ENCODE measurements at places on chromosomes 12 and 14.

- DNase-seq = no peak
These were observed 147.4 kb downstream of the BCL11B start for GRCh38 chr14:99124482-99125105.

DNA sequence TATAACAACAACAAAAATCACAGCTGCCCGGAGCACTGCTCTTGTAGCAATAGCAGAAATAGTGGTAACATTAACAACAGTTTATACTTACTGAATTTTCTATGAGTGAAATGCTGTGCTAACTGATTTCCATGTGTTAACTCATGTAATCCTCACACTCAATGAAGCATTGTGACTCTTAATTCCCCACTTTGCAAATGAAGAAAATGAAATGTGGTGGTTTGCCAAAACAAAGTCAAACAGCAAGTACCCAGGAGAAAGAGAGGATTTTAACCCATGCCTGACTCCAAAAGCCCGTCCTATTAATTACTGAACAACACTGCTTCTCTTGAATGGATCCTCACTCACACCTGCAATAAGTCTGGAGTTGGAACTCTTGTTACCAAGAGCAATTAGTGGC is 123.5 kb downstream of the MED13L start:
- DNase-seq = no peak

GRCh38 chr12:80195074-80195726 is 95.9 kb downstream of the OTOGL start:
- no peak for DNase-seq

DNA sequence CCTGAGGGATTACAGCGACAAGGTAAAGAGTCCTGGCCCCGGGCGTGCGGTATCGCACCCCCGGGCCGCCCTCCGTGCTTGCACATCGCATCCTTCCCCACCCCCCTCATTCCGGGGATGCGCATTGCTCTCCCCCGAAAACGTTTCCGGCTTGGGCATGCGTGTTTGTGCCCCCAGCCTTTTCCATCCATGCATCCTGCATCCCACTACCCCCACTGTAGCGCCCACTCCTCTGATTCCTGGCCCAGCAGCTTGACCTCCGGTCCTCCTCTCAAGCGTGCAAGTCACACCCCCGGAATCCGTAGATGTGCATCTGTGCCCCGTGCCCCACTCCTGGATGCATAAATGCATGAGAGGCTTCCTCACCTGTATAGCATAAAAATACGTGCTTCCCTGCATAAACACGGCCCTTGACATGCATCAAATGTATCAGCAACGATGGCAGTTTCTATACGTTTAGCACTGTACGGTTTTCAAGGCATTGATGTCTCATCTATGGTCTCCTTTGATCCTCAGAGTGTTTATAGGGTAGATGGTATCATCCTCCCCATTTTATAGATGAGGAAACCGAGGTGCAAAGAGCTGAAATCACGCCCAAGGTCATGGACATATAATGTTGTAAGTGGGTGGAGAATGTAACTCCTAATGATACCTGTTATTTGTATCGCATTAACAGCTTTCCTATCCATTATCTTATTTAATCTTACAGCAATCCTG is 484 bp downstream of the RIC8B start:
- DNase-seq = no peak

DNA sequence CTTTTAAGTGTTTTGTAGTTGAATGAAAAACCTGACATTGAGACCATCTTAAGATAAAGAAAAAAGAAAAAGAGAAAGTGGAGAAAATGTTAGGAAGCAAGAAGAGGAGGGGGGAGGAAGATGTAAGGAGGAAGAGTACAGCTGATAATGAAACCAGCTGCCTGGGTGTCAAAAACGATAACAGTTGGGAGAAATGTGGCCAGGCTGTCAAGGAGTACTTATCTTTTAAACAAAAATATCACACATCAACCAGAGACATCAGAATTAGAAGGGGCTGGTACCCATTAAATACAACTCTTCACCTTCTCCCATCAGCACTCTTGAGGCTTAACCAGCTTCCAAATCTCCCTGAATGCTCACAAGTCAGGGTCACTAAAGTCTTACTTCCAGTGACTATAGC is 4.5 kb downstream of the SLC11A2 start:
- DNase-seq = no peak

DNA sequence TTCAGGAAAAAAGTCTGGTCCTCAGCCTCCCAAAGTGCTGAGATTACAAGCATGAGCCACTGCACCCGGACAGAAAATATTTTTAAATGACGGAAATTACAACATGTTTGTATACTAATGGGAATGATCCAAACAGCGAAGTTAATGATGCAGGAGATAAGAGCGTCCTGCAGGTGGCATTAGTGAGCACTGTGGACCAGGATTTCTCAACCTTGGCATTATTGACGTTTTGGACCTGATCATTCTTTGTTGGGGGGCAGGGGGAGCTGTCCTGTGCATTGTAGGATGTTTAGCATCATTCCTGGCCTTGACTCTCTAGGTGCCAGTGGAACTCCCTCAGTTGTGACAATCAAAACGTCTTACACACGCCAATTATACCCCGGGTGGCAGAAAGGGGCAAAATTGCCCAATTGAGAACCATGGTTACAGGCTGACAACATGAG is 34.1 kb downstream of the SCFD1 start:
- DNase-seq = no peak

DNA sequence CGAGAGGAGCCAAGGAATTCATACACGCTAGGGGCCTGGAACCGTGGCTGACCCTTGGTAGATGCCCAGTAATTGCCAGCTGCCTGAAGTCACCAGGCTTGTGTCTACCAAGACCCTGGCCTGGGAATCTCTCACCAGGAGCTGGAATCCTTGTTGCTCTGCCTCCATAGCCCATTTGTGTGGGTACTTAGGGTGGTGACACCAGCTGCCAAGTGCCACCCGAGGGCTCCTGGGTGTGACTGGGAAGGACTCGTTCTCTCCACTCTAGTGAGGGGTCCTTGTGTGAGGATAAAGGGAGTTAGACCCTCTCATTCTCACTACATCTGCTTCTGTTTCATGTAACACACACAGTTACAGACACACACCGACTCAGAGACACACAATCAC is 17.9 kb downstream of the SERPINA1 start:
- DNase-seq = no peak

- no peak for DNase-seq
These were observed 354.2 kb downstream of the TMEM121 start for GRCh38 chr14:105880616-105881015.

- DNase-seq = no peak
These were observed 187.5 kb upstream of the OR4E1 start for GRCh38 chr14:21861153-21861552.

GRCh38 chr14:39704594-39704993 is 272.4 kb upstream of the FBXO33 start:
- no peak for DNase-seq

DNA sequence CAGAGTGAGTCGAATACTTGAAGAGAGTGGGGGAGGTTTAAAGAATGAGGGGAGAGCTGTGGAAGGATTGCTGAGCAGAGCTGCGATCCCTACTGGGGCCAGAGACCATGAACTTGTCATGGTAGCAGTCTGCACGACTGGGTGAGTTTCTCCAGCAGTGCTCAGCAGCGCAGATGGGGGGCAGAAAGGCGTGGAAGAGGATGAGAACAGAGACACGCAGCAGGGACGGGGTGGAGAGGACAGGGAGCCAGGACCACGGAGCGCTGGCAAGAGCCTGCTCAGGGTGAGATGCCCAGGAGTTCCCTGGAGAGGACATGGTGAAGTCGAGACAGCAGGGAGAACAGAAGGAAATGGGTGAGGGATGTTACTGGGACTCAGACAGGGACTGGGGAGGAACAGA is 2.1 kb upstream of the AQP6 start:
- no peak for DNase-seq

GRCh38 chr14:49849213-49849847 is 3.3 kb downstream of the NEMF start:
- no peak for DNase-seq

DNA sequence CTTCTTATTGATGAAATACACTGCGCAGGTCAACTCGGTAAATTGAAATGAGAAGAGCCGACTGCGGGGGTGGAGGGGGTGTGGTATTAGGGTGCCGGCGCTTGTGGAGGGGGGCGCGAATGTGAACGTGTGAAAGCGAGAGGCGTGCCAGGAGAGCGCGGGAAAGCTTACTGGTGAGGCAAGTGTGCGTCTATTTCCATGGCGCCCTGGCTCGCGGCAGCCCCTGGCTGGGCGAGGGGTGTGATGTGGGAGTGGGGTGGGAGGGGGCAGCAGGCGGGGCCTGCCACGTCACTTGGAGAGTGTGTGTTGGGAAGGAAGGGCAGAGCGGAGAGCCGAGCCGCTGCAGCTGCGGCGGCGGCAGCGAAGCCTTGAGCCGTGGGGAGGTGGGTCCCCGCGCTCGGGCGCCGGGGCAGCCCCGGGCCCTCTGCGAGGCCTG is 88.8 kb downstream of the GALNT8 start:
- no peak for DNase-seq

- no peak for DNase-seq
These were observed 421.9 kb downstream of the LRFN5 start for GRCh38 chr14:42028607-42029006.

DNA sequence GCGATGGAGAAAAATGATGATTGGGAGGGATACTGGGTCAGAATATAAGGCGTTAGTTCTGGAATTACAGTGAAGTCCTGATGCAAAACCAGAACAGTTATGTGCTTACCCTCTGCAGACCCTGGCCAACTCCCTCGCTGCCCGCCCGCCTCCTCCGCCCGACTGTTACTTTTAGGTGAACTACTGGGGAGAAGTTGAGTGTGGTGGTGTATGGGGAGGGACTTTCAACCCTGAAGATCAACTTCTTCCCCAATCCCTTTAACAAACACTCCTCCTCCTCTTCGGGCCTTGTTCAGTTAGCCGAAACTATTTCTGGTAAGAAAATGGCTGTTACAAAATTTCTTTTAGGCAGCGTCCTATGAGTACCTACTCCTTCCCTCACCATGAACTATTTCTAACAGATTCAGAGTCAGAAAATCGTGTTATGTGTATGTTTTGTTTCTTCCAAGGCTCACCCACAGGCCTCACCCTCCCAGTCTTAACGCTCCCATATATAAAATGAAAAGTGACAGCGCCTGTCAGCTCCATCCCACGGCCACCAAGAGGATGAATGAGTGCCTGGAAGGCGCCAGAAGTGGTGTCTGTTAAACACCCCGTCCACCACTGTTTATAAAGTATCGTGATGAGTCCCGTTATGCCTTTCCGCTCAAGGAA is 1.3 kb downstream of the FBXO33 start:
- no peak for DNase-seq

GRCh38 chr14:65566820-65567522 is 154.4 kb downstream of the FUT8 start:
- no peak for DNase-seq

DNA sequence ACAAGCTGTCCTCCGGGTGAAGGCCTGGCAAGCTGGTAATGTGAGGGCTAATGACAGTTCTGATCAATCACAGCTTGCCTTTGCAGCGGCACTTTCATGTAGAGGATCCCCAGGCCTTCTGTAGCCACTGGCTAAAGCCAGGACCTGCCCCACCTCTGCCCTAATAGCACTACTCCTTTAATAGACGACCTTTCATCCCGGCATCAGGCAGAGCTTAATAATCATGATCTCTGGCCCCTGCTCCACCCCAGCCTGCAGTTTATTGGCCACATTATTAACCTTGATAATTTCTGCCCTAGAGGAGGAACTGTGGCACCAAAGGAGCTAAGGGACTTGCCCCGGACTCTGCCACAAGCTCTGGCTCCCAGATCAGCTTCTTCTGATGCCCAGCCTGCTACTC is 142.3 kb upstream of the TBX3 start:
- no peak for DNase-seq

GRCh38 chr12:18983854-18984253 is 145.7 kb upstream of the PLEKHA5 start:
- DNase-seq = no peak

DNA sequence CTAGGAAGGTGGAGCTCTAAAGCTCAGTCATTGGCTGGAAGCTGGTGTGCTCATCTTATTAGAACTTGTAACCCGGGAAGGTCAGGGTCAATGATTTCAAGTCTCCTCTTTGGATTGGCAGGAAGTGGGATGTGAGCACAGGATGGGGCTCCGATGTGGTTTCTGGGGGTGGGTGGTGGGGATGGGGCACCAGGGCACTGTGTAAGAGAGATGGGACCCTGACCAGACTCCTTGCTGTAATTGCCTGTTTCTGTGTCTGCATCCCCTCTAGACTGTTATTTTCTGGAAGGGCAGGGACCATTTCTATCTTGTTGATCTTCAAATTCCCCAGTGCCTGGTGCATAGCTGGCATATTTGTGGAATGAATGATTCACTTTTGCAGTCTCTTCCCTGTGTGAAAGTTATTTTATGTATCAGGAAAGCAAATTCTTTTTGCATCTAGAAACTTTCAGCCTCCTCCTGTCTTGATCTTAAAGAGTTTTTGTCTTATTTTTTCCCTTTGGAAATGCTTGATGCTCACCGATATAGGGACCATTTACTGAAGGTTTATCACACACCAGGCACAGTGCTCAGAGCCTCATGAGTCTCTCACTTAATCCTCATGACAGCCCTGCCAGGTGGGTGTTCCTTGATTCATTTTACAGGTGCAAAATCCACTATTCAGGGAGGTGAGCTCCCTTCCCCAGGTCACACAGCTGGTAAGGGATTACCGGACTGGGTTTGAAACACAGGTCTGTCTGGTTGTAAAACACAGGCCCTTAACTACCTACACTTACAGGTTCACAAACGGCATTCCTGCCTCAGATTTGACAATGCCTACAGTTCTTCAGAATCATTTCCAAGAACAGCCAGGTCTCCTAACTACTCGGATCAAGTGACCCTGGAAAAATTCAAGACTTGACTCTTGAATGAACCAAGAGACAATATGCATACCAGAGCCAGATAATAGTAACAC is 86.9 kb upstream of the IGF1 start:
- no peak for DNase-seq

- no peak for DNase-seq
These were observed 89.5 kb upstream of the BCL2L14 start for GRCh38 chr12:11981121-11981733.

Measured in cortex of kidney (tissue), 1 donor.